ENCODE measurements at places on chromosomes 16 and 17.

GRCh38 chr17:49045376-49045775 is 48.2 kb downstream of the IGF2BP1 start:
- DNase-seq, result no peak

GRCh38 chr16:86010680-86011141 is 111.7 kb downstream of the IRF8 start:
- no peak for DNase-seq

GRCh38 chr17:34300652-34301370 is 15.3 kb downstream of the CCL11 start:
- no peak for DNase-seq

DNA sequence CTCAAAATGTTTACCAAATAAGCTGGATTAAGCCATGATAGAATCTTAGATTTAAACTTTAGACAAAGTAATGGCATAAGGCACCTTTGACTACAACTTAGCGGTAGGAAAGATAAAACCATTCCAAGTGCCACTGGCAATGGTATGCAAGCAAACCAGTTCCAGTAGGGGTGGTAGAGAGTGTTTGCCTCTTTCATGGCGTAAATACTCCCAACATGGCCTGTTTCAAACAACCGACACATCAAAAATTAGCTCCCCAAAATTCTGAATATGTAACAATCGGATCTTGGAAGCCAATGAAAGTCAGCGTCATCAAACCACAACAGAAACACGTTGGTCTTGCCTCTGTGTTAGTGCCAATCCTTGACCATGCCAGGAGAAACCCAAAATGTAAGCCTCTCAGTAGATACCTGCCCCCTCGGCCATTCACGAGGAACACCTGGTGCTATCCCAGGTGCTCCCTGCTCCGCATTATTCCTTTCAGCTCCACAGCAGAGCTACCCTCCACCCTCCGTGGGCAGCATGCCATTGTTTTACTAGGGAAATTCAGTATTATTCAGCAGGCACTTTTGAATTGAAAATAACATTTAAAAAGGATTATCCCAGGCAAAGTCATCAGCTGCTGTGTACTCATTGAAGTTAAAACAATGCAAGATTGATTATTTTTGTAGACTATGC is 307.8 kb upstream of the CDH11 start:
- DNase-seq, result no peak

GRCh38 chr17:74713171-74713755 is 540 bp upstream of the CD300LF start:
- no peak for DNase-seq

DNA sequence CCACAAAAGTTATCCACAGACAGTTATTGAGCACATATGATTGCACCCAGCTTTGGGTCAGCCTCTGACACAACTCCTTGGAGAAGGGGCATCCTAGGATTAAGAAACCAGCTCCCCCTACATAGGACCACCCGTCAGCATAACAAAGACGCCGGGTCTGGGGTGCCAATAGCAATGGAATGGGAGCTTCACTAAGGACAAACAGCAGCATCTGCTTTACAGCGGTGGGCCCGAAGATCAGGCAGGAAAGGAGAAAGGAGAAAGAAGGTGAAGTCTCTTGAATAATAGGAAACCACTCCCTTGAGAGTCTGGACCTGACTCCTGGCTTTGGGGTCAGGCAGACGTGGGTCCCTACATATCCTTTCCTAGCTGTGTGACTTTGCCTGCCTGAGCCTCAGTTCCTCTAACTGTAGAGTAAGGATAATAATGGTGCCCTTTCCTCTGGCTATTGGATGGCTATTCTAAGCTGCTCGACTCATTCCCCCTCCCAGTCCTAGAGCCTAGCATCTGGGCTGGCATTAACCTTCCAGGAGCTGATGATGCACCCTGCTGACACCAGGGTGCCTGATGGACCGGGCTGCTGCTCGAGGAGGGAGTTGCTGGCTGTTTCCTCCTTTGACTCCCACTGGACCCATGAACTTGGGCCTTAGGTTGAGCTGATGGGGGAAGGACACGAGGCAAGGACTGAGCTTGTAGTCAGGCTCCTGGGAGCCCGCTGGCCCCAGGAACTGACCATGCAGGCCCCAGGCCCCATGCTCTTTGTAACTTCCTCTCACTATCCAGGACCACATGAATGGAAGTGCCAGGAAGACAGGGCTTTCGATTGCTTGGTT is 94.2 kb downstream of the C16orf78 start:
- DNase-seq, result no peak
